ENCODE measurements at places on chromosomes 13 and 19.

DNA sequence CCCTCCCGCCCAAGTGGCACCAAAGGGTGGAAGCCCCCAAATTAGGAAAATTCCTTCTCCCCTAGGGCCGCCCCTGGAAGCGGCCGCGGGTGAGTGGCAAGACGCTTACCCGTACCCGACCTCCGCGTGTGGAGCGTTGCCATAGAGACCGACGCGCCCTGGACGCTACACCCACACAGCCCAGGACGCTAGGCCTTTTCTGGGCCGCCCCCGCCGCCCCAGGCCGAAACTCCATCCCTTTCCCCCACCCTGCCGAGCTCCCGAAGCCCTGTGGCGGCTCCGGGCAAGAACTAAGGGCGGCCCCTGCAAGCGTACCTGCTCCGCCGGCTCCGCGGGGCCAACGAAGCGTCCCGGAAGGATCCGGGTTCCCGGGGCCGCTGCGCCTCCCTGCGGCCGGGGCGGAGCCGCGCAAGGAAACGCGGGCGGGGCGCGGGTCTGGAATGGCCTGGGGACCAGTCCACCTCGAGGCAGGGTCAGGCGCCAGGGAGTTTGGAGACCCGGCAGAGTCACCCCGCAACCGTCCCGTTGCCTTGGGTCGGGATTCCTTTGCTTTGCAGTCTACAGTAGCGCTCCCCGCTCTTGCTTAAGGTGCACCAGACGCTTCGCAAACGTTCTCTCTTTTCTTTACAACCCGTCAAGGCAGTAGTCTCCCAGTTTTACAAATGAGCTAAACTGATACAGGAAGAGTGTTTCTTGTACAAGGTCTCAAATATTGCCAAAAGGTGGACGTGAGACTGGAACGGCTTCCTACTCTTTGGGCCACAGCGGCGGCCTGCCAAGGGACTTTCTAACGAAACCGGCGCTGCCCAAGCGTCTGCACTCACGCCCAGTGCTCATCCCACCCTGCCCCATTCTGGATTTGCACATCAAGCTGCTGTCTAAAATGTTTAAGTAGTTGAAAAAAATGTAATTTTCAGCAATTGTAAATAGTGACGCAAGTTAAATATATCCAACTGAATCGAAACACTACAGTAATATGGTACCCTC lies at the start of gene NEK5:
Gene NEK5 (minus strand): TSS at position 360 of the 987 bp plus-strand sequence. CDS start 1,591 bp downstream, outside the sequence.
- DNase-seq, result peak; percentile 16

DNA sequence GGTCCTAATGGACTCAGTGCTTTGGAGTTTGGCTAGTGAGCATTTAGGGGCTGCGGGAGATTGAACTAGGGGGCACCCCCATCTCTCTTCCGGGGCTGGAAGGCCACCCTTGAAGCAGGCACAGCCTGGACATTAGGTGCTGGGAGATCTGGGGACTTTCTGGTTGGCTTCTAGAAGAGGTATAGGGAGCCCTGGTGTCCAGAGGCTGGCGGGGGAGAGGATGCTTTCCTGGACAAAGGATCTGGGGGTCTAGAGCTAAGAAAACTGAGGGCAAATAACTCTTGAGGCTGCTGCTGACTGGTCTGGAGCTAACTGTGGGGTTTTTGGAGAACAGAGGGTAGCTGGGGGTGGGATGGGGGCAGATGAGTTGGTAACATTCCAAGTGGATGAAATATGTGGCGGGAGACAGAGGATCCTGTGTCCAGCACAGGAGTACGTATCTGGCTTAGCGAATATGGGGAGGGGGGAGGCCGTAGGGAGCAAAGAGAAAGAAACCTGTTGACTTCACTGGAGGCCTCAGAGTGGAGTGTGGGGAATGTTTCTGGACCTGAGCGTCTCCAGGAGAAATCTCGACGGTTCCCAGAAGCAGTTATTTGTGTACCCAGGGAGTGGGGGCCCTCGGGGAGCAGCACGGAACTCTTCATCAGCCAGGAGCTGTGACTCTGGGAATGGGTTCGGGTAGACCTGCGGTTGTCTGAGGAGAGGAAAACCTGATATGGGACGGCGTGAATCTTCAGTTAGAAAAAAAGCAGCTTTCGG lies 1.4 kb downstream of the HNRNPUL1 start:
- no peak for DNase-seq

GRCh38 chr13:97076898-97077297 lies 82.6 kb upstream of the OXGR1 start:
- DNase-seq, result peak; percentile 14

GRCh38 chr19:54473071-54473891 lies at the start of gene CDC42EP5:
Gene CDC42EP5 (minus strand): TSS chr19:54473296. CDS start chr19:54465547, 7,749 bp downstream.
- no peak for DNase-seq

- no peak for DNase-seq
These were observed 133.5 kb upstream of the IRS2 start for GRCh38 chr13:109919715-109920375.

DNA sequence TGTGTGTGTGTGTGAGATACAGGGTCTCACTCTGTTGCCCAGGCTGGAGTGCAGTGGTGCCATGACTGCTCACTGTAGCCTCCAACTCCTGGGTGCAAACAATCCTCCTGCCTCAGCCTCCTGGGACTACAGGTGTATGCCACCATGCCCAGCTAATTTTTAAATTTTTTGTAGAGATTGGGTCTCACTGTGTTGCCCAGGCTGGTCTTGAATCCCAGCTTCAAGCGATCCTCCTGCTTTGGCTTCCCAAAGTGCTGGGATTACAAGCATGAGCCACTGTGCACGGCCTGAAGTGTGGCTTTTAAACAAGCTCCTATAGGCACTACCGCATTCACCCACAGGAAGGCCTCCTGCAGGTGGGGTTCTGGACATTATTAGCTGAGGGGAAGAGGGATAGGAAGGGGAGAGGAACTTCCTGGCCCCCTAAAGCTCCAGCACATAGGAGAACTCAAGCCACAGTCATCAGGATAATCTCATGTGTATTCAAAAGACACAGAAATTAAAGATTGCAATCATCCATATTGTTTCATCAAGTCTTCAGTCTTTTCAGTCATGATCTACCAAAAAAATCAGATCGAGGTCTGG lies 24.8 kb upstream of the SLC46A3 start:
- DNase-seq, result no peak

GRCh38 chr13:73715911-73716510 lies 418.2 kb downstream of the KLF12 start:
- no peak for DNase-seq

DNA sequence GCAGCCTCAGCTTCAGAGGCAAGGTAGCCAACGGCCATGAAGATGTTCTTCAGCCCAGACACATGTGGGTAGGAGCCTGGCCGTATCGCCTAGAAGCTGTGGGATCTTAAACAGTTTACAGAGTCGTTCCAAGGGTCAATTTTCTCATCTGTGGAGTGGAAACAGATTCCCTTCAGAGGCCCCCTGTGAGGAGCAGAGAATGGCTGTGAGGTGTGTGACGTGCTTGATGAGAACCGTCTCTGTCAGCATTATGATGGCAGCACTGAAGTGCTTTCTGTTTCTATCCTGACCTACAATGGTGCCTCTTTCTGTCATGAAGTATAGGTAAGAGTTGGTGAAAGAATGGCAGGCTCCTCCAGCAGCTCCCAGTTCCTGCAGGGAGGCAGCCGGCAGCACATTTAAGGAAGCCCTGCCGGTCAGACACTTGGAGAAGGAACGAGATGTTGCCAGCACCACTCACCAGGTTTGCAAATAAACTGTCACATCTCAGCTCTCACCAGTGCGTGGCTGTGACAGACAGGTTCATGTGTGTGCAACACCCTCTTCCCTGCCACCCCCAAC lies 277.3 kb downstream of the FOXO1 start:
- peak; percentile 49 for DNase-seq

DNA sequence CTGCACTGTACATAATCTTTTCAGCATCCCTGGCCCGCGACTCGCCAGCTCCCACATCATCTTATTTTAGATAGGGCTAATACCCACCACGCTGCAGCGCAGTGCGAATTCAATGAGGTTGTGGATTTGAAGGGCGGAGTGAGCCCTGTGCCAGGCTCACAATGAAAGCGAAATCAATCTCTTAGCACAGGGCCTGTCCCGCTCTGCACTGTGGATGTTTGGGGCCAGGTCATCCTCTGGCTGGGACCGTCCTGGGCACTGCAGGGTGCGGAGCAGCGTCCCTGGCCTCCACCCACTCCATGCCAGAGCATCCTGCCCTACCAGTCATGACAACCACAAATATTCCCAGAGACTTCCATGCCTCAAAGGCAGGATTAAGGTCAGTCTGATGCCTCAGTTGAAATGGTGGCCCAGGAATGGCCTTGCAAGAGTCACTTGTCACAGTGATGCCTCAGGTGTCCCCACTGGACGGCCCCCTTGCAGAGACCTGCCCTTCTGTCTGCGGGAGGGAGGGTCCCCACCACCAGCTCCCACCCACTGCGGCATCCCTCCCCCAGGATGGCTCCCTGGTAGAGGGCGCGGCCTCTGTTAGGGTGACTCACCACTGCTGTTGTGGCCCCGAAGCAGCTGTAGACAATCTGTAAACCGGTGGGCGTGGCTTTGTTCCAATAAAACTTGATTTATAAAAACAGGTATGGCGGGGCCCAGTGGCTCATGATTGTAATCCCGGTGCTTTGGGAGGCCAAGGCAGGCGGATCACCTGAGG lies 5.6 kb downstream of the UHRF1 start:
- DNase-seq, result peak; percentile 74

- DNase-seq, result no peak
These were observed 292.9 kb downstream of the DNAJC15 start for GRCh38 chr13:43316281-43316680.

DNA sequence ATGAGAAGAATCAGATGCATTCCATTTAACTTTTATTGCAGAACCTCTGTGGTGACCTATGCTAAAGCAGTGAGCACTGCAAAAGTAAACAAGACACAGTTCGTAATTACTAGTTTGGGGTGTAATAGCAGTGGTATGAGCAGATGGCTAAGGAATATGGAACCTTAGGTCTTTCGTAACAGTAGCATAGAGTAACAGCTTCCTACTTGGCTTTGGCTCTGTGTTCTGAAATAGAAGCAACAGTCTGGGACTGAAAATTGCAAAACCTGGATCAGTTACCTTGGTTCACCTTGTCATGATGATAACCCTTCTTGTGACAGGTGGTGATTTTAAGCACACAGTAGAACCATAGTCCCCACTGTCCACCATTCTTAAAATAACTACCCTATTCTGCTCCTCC lies 303.4 kb downstream of the GPC6 start:
- no peak for DNase-seq

DNA sequence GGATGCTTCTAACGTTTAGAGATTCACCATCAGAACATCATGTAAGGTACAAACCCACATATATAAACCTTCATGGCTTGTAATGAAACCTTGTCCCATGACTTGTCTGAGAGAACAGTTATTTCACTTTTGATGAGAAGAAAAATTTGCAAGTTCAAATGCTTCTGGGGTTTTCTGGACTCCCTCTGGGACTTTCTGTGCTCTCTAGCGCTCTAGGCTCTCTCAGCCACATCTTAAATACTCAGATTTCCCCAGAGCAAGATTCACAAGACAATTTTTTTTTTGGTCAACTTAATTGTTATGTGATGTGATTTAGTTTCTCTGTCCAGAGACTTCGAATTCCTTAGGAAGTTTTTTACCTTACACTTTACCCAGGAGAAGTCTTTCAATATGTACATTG lies 282.8 kb upstream of the EDNRB start:
- DNase-seq, result no peak

GRCh38 chr13:112133499-112134390 lies 66.8 kb downstream of the SOX1 start:
- DNase-seq, result no peak

DNA sequence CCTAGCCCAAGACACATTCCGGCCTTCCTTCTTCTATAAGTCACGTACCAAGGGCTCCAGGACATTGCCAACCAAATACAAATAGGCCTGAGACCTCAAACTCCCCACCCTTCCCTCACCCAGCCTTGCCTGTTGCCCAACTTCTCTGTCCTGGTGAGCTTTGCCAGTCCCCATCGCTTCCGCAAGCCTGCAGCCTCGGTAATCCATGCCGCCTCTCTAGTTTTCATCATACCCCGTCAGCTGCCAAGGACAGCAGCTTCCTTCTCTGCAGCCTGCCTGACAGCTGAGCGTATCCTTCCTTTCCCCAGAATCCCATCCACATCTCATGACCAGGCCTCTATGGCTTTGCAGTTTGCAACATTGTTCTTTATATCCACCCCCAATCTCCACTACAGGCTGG lies 36.6 kb upstream of the POMP start:
- peak; percentile 40 for DNase-seq

- no peak for DNase-seq
These were observed 107.8 kb downstream of the SGCG start for GRCh38 chr13:23288564-23288963.

DNA sequence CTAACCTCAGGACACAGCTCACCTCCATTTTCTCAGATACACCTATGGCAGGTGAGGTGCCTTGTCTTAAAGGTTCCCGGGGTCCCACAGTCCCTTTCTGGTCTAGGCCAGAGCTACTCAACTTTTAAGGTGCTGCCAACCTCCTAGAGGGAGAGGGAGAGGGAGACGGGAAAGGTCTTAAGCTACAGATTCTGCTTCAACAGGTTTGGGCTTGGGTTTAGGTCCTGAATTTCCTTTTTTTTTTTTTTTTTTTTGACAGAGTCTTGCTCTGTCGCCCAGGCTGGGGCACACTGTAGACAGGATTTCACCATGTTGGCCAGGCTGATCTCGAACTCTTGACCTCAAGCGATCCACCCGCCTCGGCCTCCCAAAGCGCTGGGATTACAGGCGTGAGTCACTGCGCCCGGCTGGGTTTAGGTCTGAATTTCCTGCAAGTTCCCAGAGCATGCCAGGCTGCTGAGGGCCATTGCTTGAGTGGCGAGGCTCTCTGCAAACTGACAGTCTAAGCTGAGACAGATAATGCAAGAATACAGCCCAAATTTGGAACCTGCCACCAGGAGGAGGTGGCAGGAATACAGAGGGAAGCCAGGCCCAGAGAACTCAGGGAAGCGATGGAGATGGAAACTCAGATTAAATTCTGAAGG lies 7.8 kb upstream of the SYCN start:
- no peak for DNase-seq

- peak; percentile 70 for DNase-seq
These were observed 9.2 kb upstream of the ZNF358 start for GRCh38 chr19:7506385-7507328.

GRCh38 chr19:57473646-57474045 lies 3.7 kb downstream of the ZNF772 start:
- no peak for DNase-seq

- no peak for DNase-seq
These were observed 26.0 kb downstream of the GPALPP1 start for GRCh38 chr13:45015300-45015699.

DNA sequence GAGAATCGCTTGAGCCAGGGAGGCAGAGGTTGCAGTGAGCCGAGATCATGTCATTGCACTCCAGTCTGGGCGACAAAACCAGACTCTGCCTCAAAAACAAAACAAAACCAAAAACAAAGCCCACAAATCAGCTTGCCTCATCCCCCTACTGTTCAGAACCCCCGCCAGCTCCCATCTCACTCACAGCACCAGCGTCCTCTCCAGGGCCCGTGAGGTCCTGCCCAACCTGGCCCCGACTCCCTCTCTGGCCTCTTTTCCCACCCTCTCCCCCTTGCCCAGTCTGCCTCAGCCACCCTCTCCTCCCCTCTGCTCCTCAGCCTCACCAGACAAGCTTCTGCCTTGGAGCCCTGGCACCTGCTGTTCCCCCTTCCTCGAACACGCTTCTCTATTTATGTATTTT lies 3.8 kb downstream of the SLC8A2 start:
- DNase-seq, result no peak

Data from CD4-positive, alpha-beta T cell treated with Interferon gamma for 1 hour (primary cell).